ENCODE measurements at places on chromosomes 7 and 10.

DNA sequence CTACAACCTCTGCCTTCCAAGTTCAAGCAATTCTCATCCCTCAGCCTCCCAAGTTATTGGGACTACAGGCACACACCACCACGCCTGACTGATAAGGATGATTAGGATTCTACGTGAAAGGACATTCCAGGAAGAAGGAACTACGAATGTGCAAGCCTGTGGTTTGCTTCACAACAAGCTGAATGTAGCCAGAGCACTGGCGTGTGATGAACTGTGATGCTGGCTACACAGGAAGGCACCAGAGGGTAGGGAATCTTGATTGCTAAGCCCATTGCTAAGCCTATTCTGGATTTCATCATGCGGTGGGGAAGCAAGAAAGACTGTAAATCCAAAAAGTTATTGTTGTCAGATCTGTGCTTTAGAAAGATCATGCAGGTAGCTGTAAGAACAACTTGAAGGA is 72.3 kb upstream of the SRRM3 start:
- ATAC-seq, result no peak

DNA sequence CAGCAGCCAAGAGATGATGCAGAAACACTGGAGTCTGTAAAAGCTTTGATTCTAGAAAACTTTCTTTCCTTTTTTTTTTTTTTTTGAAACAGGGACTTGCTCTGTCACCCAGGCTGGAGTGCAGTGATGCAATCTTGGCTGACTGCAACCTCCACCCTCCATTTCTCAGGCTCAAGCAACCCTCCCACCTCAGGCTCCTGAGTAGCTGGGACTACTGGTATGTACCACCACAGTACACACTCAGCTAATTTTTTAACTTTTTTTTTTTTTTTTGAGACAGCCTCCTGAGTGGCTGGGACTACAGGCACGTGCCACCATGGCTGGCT is 17.0 kb upstream of the BAG3 start:
- ATAC-seq, result no peak

DNA sequence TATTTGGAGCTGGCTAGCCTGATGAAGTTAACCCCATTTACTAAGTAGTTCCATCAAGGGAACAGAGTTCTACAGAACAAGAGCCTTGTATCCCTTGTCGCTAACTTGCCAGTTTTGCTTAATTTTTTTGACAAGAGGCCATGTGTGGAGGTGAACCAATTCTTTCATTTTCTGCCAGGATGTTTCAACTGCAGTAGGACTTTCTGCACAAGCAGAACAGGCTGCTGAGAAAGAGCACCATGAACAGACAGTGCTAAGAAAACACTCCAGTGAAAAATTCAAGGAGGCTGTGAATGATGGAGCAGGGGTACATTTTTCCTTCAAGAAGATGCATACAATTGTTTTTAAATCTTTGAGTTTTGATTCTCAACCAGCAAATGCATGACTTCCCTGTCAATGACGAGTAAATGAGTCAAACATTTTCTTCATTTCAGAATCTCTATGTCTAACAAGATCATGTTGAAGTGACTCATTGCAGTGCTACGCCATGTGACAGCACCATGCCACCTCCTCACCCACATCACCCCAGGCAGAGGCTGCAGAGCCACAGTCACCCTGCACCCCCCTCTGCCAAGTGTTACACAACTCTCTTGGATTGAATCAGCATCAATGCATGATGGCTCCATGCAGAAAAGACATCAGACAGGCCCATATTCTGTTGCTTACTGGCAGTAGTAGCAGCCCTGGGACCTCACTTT is 193.1 kb downstream of the COBL start:
- ATAC-seq, result peak; percentile 100

GRCh38 chr7:100396421-100396982 is 23.2 kb downstream of the PILRA start:
- peak; percentile 31 for ATAC-seq

- ATAC-seq, result no peak
Observed at GRCh38 chr7:105905910-105906568, 29.6 kb upstream of the ATXN7L1 start.

- ATAC-seq, result no peak
Observed at GRCh38 chr10:79927111-79927828, 21.6 kb downstream of the SFTPD start.

DNA sequence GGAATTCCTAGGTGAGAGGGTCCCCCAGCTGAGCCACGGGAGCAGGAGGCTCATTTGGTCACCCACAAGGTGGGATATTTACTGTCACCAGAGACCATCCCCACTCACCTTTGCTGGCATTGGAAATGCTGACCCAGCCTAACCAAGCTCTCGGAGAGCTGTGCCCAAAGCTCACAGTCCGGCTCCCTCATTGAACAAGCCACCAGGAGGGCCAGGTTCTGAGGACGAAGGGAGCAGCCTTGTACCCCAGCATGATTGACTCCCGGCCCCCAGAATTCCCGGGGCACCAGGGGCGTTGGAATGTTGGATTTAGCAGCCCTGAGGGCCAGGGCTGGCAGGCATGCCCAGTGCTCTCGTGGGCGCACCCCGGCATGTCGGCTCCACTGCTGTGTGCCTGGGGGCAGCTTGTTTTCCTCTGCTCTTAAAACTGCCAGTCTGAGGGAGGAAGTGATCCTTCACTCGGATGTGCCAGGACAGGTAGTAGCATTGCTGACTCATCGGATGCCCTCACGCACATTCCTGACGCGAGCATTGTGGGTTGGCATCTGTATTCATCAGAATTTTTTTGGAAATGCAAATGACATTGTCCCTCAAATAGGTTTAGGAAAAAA is 23.3 kb downstream of the CLIP2 start:
- peak; percentile 97 for ATAC-seq
